AG10803 (cell line): ENCODE measurements at places on chromosomes 16 and 17.
A peak's percentile ranks its signal among the peaks of the same experiment; 100 is the strongest.

DNA sequence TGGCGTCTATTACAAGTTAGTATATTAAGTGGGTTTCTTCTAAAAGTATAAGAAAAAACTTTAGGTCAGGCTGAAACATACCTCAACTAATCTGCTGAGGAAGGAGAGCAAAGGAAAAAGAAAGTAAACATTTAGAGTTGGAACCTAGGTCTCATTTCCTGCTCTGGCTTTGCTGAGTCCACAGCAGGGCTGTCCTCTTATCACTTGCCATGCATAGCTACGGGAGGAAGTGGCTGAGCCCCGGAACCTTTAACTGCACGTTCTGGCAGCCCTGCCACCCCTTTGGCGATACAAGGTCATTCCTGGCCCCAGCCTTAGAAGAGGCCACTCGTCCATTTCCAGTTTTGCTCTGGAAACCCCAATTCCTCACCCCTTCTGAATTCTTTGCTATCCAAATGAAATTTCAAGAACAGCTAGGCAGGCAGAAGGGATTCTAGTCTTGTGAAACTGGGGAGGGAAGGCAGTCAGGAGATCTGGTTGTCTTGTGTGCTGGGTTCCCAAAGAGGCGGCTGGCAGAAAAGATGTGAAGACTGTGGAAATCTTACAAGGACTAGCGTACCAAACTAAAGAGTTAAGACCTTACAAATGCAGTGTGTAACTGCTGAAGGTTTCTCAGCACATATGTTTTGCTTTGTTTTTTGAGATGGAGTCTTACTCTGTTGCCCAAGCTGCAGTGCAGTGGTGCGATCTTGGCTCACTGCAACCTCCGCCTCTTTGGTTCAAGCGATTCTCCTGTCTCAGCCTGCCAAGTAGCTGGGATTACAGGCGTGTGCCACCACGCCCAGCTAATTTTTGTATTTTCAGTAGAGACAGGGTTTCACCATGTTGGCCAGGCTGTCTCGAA is 19.1 kb downstream of the WIPI1 start:
- no peak for DNase-seq

- DNase-seq = no peak
These were observed 6.6 kb downstream of the ABI3 start for GRCh38 chr17:49216953-49217650.

- DNase-seq = peak; percentile 91
These were observed 170.2 kb downstream of the HS3ST3B1 start for GRCh38 chr17:14471052-14471451.

- DNase-seq = no peak
These were observed 43.0 kb upstream of the ZNF750 start for GRCh38 chr17:82882715-82883418.

GRCh38 chr16:31225193-31225592 is 8.3 kb upstream of the PYDC1 start:
- DNase-seq = no peak

DNA sequence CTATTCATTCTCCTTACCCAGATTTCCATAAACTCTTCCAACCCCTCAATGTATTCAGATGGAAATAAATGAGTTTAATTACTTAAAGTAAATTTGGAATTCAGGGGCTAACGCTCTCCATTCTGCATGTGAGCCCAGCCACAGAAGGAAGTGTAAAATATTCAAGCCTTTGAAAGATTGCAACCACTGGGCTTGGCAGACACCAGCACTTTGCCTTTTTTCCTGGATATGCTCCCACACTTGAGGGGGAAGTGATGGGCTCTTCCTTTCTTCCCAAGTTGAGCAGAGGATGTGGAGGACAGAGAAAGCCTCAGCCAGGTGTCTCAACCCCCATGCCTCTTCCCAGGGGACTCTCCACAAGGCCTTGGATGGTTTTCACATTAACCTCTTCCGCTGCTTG is 825.1 kb upstream of the EEF2KMT start:
- DNase-seq = no peak

GRCh38 chr16:17397499-17397891 is 73.3 kb downstream of the XYLT1 start:
- peak; percentile 50 for DNase-seq

- DNase-seq = peak; percentile 20
These were observed 1.5 kb downstream of the GGA2 start for GRCh38 chr16:23508589-23509440.

GRCh38 chr16:80804526-80805383 is at the start of gene CDYL2:
TSS of gene CDYL2 (minus strand) at chr16:80804598. CDS start at chr16:80804173, 425 bp downstream.
- peak; percentile 35 for DNase-seq

- peak; percentile 96 for DNase-seq
These were observed 8.4 kb upstream of the MTSS2 start for GRCh38 chr16:70694088-70694867.

DNA sequence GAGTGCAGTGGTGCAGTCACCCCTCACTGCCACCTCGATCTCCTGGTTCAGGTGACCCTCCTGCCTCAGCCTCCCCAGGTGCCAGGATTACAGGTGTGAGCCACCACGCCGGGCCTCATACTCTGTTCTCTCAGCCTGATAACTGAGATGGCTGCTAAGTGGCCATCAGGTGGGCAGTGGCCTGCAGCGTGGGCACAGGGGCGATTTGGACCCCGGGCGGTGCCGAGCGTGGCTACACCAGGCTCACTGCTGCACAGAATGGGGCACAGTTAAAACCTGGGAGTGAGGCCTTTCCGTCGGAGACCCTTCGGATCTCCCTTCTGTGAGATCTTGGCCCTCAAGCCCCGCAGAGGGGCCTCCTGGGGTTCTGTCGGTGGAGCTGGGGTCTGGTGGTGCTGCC is 11.5 kb downstream of the CACNA1H start:
- DNase-seq = no peak

- no peak for DNase-seq
These were observed 144.0 kb downstream of the SOX9 start for GRCh38 chr17:72264682-72265405.

GRCh38 chr17:66446419-66446818 is 144.0 kb downstream of the PRKCA start:
- no peak for DNase-seq

DNA sequence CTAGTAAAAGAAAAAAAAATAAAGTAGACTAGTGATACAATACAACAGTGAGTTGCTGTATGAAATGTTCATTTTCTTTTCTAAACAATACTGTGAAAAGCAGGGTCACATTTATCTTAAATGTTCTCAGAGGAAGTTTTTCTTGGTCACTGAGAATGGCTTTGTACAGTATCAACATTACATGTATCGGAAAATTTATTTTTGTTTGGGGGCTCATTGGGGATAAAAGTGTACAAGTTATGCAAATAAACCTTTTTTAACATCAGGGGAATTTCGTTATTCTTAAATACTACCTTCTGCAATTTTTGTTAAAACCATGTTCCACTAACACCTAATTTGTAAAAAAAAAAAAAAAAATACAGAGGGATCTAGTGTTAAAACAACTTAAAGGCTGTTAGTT is 8.7 kb upstream of the ZNF594 start:
- no peak for DNase-seq

GRCh38 chr16:89994389-89994720 is 24.9 kb downstream of the DBNDD1 start:
- DNase-seq = no peak

DNA sequence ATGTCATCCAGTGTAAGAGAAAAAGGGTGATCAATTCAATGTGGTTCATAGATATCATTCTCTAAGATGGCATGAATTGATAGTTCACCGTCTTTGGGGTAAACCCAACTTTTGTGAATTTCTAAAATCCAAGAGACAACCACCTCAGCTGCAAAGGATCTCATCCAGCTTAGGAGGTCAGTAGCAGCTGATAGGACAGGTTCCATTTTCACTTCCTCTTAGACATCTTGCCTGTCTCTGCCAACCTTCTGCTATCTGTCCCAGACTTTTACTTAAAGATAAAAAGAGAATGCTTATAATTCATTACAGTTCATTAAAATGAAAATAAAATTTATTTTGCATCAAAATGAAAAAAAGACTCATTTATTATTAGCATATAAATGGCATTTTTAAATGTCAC is 468.2 kb downstream of the XYLT1 start:
- DNase-seq = no peak

DNA sequence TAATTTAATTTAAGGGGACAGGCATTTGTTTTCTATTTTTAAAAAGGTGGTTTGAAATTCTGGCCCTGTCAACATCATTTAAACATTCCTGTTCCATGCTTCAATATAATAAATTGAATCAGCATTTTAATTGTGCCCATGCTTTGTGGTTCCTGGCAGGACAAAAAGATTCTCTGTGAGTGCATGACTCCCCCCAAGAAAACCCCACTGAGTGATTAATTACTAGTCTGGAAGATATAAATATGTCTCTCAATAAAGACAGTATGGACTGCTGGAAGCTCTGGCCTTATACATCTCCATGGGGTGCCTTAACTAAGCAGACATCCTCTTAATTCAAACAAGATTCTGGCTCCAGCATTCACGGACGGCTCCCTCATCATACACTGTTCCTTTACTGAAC is 95.0 kb upstream of the PSMD7 start:
- DNase-seq = no peak

GRCh38 chr16:79986352-79986751 is 385.8 kb upstream of the MAF start:
- no peak for DNase-seq

DNA sequence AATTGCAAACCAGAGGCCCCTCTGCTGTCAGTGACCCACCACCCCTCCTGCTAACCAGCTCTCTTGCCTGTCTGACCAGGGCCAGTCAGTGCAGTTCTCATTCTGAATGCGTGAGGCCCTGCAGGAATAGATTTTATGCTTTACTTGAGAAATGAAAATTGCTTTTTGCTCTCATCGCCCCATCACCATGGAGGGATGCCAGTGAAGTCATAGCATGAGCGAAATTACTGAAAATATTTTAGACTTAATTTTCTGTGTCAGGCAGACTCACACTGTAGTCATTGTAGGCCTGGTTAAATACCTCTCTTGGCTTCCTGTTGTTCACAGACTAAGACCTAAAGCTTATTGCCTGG is 490.5 kb upstream of the CDH5 start:
- DNase-seq = peak; percentile 56

GRCh38 chr17:1908699-1909309 is 79.0 kb downstream of the RPA1 start:
- DNase-seq = peak; percentile 75

DNA sequence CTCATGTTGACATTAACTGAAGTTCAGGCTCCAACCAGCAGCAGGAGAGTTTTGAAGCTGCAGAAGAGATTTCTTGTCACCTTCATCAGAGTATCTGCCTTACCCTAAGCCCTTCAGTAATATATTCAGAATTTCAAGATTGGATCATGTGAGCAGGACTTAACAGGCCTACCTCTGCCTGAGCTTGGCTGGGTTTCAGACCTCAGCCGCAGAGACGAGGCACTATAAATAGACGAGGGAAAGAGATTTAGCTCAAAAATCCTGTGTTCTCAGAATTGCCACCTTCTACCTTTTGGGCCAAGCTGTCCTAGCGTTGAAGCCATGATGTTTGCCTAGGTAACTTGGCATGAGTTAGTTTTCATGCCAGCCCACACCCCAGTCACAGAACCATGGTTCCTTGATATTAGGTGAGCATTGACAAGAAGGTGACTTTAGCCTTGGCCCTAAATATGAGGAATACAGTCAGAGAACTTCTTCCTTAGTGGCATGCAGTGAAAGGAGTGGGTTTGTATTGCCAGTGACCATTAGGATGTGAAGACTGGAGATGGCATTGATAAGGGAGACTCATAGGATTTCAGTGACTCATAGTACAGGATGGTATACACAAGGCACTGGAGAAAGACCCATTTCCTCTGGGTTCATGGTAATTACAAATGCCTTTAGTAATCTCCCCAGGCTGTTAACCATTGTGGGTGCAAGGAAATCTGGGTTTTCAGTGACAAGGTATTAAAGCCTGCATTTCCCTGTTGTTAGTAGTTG is 224.3 kb downstream of the MSI2 start:
- peak; percentile 58 for DNase-seq

DNA sequence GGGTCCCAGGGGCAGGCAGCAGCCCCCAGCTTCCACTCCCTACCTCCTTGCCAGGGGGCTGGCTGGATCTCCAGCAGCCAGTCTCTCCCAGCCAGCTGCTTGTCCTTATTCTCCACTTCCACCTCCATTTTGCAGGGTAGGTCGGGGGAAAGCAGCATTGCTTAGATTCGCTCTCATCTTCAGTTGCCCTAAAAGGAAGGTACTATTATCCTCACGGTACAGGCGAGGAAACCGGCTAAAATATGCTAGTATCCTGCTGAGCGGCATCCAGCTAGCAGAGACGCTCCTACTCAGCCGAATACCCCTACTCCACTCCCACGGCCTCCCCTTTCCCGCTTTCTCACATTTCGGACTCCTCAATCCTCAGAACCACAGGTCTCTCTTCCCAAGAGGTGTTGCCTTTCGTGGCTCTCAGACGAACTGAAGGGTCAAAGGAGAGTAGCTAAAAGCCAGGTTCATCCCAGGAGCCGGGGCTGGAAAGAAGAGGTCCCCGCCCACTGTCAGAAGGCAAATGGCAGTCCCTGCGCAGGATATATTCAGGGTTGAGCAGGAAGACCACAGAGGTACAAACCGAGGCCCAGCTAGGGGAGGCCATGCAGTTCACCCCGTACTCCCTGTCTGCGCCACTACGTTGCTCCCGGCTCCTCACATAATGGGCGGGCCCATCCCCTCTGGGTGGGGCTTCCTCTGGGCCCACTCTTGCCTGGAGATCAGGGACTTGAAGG is 1.7 kb upstream of the RAB11FIP4 start:
- no peak for DNase-seq

DNA sequence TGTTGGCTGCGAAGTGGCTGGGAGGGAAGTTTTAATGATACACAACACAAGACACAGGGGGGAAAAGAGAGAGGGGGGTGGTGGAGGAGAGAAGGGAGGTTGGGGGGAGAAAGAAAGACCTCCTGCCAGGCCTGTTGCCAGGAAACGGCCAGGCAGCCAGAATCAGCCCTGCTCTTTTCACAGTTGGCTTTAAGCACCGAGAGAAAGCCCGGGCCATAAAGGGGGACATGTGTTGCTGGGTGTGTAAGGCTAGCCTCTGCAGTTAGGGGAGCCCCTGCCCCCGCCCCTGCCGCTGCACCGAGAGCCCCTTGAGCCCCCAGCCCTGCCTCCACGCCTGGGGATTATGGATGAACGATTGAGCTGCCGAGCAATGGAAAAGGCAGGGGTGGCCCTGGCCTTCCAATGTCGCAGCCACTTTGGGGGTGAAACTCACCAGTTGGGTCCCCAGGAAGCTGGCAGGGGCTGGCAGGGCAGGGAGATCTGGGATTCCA is 13.9 kb upstream of the WNT3 start:
- no peak for DNase-seq

DNA sequence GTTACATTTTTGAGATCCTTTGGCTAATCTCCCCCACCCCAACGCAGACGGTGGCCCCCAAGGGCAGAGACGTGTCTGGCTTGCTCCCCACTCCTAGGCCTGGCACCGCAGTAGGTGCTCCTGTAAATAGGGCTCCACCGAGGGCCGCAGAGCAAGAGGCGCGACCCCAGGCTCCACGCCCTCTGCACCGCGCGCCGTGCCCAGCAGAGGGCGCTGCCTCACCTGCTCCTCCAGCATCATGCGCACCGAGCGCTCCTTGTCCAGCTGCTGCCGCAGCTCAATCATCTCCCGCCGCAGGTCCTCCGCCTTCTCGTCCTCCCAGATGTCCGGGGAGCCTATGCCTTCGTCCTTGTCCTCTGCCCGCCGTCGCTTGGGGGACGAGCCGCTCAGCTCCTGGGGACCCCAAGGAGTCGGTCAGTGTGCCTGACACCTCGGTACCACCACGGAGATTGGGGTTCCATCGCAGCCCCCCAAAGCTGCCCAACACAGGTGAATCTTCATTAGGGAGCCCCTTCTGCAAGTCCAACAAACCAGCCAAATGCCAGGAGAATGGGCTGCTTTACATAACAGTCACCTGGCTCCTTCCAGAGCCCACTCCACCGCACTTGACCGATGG is 11.2 kb downstream of the TFAP4 start:
- DNase-seq = peak; percentile 21

- DNase-seq = no peak
These were observed 87.3 kb downstream of the SPECC1 start for GRCh38 chr17:20096430-20096829.
